ENCODE measurements at places on chromosomes 7 and 10.

DNA sequence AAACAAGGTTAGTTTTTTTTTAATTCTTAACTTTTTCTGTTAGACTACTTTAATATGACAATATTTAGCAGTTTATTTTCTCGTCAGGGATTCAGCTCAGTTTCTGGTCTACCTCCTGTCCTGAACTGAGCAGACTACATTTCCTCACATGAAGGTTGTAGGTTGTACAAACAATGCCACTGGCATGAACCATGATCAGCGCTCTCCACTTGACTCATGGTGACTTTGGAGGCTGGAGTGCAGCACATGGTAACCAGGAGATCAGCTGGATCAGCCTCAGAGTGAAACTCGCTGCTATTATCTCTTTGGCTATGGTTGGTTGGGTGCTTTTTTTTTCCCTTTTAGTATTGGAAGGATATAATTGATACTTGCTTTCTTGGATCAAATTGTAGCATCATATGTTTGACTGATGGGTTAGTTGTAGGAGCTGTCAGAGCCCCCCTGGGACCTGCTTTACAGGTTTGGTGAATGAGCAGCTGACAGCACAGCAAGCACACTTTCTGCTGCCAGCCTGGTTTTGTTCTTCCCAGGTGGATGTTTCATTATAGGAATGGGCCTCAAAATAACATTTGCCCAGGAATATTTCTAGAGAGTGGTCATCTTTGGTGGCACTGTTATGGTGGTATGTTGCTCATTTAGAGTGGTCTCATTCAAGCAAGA is 556.4 kb downstream of the AUTS2 start:
- DNase-seq, result no peak

DNA sequence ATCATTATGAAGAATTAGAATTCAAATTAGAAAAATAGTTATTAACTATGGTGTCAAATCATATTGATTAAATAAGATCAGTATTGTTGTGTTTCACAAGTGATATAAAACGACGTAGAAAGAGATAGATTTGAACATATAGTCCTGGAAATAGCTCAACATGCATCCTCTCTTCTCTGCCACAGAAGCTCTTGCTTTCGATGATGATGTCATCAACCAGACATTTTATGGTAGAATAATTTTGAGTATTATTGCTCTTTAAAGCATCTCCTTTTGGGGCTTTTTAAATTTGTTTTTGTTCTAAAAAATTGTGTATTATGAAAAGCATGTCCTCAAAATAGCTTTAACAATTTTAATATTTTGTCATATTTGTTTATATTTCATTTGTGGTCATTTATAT is 95.0 kb downstream of the DGKB start:
- no peak for DNase-seq

DNA sequence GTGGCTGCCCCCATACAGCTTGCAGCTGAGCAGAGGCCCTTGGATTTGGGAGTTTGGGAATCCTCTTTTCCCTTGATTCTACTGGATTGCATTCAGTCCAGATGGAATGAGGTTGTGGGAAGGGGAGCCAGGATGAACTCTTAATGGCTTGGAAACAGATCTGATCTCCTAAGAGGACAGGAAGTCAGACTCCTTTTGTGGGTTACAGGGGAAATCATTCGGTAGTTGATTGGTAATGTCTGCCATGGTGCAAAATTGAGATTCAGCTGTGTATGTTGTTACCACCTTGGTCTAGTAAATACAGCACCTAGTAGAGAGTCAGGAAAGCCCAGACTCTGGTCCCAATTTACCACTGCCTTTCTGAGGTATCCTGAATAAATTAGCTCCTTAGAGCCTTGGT is 144.2 kb upstream of the TNRC18 start:
- no peak for DNase-seq

- no peak for DNase-seq
These were observed 88.8 kb upstream of the DDC start for GRCh38 chr7:50653981-50654425.

- no peak for DNase-seq
These were observed 124.5 kb downstream of the ITGA8 start for GRCh38 chr10:15595260-15595659.

GRCh38 chr10:14074062-14074884 is 256.5 kb downstream of the FRMD4A start:
- DNase-seq, result no peak

DNA sequence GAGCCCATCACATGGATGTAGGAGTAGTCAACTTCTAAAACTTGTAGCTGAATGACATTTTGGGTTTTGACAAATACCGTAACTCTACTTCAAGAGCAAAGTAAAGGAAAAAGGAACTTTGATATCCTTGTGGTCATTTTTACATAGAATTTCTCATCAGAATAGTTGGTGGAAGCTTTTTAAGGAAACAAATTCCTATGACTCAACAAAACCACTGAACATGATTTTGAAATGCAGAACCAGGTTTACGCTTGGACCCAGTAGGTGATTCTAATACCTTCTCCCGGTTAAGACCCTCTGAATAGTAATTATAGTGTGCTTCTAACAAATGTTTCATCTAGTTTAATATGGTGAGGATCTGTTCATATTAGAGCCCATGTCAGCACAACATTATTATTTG is 307.8 kb downstream of the GPR37 start:
- no peak for DNase-seq

DNA sequence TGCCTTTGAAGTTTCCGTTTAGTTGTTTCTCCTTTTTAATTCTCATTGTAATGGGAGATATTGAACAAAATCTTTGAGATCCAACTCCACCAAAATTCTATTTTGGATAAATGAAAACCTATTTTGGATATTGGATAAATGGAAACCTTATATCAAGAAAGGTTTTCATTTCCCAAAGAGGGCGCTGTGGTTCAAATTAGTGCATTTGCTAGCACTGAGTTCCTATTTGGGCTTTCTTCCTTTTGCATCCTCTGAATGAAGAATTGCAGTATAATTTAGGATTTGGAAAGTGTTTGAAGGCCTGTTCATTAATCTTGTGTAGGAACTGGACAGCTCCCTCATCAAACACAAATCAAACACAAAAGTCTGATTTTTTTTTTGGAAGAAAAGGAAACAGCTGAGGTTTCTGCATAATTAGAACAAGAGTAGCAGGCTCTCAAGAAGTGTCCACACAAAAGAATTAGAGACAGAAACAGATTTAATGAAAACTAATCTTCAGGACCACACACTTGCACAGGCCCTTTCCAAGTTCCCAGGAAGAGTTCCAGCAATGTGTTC is 80.8 kb upstream of the KLF14 start:
- no peak for DNase-seq

DNA sequence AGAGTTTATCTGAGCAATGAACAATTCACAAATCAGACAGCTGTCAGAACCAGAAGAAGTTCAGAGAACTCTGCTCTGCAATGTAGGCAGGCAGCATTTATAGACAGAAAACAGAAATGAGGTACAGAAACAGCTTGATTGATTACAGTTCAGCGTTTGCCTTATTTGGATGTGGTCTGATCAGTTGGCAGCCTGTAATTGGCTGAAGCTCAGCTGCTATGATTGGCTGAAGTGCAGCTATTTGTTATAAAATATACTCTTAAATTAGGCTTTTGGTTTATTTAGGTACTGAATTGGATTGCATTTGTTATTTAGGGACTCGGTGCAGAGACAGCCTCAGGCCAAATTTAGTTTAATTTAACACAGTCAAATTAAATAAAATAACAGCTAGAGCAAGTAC is 85.8 kb upstream of the JAZF1 start:
- DNase-seq, result no peak

GRCh38 chr7:151767557-151767956 is 109.4 kb downstream of the PRKAG2 start:
- no peak for DNase-seq

GRCh38 chr10:546451-546850 is 143.0 kb downstream of the DIP2C start:
- DNase-seq, result no peak

GRCh38 chr7:91330866-91331265 is 66.6 kb downstream of the FZD1 start:
- no peak for DNase-seq

DNA sequence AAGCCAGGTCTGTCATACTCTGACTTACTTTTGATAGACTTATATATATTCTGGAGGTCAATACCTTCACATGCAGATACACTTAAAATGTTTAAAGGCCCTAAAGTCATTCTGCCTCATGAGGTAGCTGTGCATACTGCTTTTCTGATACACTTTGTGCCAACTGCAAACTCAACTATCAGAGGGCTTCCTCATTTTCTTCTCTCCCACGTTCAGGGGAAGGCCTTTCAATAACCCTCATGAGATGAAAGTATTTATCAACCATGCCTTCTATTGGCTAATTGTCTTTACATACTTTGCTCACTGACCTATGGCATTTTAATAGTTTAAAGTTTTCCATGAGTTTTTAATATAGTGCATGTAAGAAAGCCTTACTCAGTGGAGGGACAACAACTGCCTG is 112.7 kb upstream of the AMPH start:
- no peak for DNase-seq

GRCh38 chr10:48602401-48603135 is 2.3 kb downstream of the ARHGAP22 start:
- no peak for DNase-seq

- DNase-seq, result no peak
These were observed 85.4 kb downstream of the NEURL1 start for GRCh38 chr10:103578782-103579382.

GRCh38 chr7:80884511-80885195 is 34.2 kb downstream of the SEMA3C start:
- no peak for DNase-seq

DNA sequence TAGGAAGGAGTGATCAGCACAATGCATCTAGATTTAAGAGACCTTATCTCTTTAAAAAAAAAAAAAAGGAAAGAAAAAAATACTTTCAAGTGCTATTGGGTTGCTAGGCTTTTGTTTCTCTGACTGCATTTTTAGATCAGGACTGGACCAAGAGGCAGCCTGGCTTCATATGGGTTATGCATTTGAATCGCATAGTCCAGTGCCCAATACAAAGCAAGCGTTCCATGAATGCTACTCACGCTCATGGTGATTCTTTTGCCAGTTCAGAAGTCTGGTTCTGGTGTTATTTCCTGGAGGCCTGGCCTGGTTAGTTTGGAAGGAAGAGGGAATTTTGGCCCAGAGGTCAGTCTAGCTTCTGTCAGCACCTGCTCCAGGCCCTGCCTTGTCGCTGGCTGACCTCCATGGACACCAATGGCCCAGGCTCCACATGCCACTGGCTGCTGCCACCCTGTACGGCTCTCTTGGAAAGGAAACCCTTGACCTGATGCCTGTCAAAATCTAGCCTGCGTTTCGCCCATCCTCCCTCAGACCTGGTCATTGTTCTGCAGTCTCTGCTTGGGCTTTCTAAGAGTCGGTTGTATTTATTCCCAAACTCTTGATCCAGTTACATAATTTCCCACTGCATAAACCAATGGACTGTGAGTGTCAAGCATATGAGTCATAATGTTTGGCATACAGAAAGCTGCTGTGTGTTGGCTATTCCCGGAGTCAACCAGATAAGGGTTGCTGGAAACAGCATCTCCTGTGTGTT is 74.3 kb upstream of the MKX start:
- DNase-seq, result no peak

DNA sequence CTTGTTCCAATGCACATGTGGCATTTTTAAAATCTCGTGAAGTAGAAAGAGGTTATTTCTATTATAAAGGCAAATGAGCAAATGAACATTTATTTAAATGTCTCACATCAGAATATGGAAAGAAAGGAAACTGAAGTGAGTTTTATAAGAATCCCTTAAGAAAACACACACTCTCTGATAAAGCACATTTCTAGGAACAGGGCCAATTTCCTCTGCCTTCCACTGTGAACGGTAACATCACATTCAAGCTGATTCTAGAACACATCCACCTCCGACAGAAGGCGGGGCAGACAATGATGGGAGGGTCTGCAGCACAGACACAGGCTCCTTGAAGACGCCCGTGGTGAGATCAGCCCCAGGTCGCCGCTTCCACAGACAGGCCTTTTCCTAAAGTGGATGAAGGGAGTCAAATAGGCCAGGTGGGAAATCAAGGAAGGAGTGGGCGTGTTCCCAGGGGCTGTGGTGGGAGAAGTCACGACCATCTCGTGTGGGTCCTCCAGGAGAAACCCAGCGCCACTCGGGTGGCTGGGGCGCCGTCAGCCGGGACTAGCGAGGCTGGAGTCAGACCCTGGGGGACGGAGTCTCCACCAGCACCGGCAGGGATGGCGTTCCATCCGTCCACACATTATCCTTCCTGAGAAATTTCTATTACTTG is 31.1 kb downstream of the PITRM1 start:
- no peak for DNase-seq
